ENCODE measurements at places on chromosomes 12 and 14. TPM values are rescaled to one million over a fixed set of nuclear protein-coding genes. Genes with fewer than 3 reads are reported as not detected.
A peak's percentile ranks its signal among the peaks of the same experiment; 100 is the strongest.

GRCh38 chr12:65685514-65685913 lies 138.8 kb upstream of the HMGA2 start:
- no peak overlapping the region for H3K27ac ChIP-seq
- no peaks in the 10 kb centered on the region for H3K36me3 ChIP-seq
- H3K4me1 ChIP-seq = no peaks in the 10 kb centered on the region
- H3K4me3 ChIP-seq = no peak overlapping the region

DNA sequence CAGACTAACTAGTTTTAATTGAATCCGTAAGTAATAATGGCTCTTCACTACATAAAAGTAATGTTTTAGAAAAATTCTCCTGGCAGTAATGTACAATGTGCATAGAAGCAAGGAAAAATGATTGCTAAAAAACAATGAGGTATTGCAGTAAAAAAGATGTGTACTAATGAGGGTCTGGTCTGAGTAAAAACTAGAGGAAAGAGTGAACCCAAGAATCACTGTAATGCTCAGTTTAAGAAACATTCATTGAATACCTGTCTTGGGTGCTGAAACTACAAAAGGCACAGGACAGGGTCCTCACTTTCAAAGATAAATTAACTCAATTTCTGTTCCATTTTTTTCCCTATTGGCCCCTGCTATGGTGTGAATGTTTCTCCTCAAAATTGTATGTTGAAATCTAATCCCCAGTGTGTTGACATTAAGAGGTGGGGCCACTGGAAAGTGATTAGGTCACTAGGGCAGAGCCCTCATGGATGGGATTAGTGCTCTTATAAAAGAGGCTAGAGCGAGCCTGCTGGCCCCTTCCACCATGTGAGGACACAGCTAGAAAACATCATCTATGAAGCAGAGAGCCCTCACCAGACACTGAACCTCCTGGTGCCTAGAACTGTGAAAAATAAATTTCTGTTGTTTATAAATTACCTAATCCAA lies 51.6 kb downstream of the RPS6KA5 start:
- H3K4me1 ChIP-seq = peaks cover 37% of the 10 kb centered on the region
- no peak for DNase-seq
- H3K4me3 ChIP-seq = no peak overlapping the region
- H3K27me3 ChIP-seq = no peaks in the 10 kb centered on the region
- H3K36me3 ChIP-seq = no peaks in the 10 kb centered on the region
- H3K27ac ChIP-seq = no peak overlapping the region

DNA sequence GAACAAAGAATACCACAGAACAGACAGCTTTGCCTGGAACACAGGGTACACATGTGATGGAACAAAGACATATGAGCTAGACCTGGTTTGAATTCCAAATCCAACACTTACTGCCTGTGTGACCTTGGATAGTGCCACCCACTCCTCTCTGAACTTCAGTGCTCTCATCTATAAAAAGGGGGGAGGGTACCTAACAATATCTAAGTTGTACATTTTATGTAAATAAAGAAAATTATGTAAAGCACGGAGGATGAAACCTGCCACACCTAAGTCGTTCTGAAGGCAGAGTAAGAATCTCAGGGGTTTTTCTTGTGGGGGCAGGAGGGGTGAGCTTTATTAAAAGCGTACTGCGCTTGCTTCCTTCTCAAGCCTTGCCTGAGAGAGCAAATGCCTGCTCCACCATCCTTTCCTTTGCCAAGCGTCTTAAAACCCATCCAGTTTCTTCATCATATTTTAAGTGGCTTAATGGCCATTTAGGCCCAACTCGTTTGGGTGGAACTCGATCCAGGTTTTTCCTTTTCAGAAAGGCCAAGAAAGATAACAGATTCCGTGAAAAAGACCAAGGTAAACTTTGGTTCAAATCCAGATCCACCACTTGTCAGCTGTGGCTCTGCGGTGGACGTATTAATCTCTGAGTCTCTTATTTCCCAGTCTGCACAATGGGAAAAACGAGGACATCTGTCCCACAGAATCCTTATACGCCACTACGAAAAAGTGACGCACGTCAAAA lies 946 bp downstream of the DDX24 start:
- DNase-seq = peak; percentile 23
- peaks cover 54% of the 10 kb centered on the region for H3K4me1 ChIP-seq
- H3K27ac ChIP-seq = peak overlapping the region; percentile 100
- peaks cover 55% of the 10 kb centered on the region for H3K36me3 ChIP-seq
- no peaks in the 10 kb centered on the region for H3K27me3 ChIP-seq

DNA sequence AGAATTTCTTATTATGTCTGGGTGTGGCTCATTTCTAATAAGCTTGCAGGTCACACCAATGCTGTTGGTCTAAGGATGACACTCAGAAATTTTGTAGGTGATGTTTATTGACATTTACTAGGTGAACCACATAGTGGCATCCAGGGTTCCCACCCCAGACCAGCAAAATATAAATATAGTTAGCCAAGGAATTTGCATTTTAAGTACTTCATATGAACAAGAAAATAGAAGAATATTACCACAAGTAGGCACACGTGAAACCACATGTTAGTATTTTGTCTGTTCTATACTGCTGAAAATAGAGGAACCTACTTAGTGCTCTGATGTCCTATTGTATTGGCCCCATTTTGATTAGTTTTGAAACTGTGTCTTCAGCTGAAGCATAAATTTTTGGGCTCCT lies 71.1 kb downstream of the USP15 start:
- no peak overlapping the region for H3K27ac ChIP-seq
- H3K27me3 ChIP-seq = no peaks in the 10 kb centered on the region
- no peak for DNase-seq
- peaks cover 42% of the 10 kb centered on the region for H3K36me3 ChIP-seq

GRCh38 chr14:98466807-98467206 lies 805.2 kb downstream of the BCL11B start:
- no peak overlapping the region for H3K4me3 ChIP-seq
- H3K36me3 ChIP-seq = no peaks in the 10 kb centered on the region
- H3K4me1 ChIP-seq = no peaks in the 10 kb centered on the region
- DNase-seq = no peak

- DNase-seq = no peak
- H3K4me1 ChIP-seq = peaks cover 5% of the 10 kb centered on the region
- no peaks in the 10 kb centered on the region for H3K36me3 ChIP-seq
- no peaks in the 10 kb centered on the region for H3K27me3 ChIP-seq
- H3K4me3 ChIP-seq = no peak overlapping the region
- H3K27ac ChIP-seq = no peak overlapping the region
Measured at GRCh38 chr12:104182144-104182543, 33.4 kb upstream of the TXNRD1 start.

DNA sequence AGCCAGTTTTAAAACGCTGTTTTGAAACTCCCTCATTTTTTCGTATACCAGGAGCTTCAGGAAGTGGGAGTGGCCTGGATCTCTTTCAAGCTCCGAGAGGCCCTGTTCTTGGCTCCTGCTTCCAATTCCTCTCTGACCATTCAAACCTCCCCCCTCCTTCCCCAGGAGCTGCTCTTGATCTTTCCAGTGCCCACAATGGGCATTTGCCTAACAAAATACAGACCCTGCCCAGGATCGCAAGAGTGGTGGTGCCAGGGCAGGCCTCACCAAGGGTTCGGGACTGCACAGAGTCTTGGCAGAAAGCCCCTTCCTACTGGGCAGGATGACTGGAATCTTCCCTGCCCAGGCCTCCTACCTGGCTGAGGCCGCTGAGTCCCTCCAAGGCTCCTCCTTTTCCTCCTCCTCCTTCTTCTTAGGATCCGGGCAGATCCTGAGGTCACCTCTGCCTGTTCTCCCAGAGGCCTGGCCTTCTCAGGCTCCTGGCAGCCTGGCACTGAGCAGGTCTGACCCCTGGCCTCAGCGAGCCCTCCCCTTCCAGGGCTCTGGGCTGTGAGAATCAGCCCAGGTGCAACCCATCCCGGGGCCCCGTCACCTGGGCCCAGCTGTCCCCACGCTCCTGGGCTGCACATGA lies 46.9 kb upstream of the NOS1 start:
- H3K4me3 ChIP-seq = no peak overlapping the region
- DNase-seq = no peak
- H3K4me1 ChIP-seq = no peaks in the 10 kb centered on the region
- no peaks in the 10 kb centered on the region for H3K27me3 ChIP-seq

GRCh38 chr12:108191086-108191485 lies 62.0 kb downstream of the WSCD2 start:
- H3K36me3 ChIP-seq = no peaks in the 10 kb centered on the region
- H3K4me1 ChIP-seq = no peaks in the 10 kb centered on the region

The NPFF gene
- not detected for total RNA-seq

The RNFT2 gene
- total RNA-seq = 15.0 TPM

The PLA2G1B gene
- total RNA-seq = not detected

The MGST1 gene
- total RNA-seq = not detected

The RNASE2 gene
- not detected for total RNA-seq
